Lower lobe of right lung (tissue), 2 donors: ENCODE measurements at places on chromosomes 7 and 10. TPM values are rescaled to one million over a fixed set of nuclear protein-coding genes. Genes with fewer than 3 reads are reported as not detected.

DNA sequence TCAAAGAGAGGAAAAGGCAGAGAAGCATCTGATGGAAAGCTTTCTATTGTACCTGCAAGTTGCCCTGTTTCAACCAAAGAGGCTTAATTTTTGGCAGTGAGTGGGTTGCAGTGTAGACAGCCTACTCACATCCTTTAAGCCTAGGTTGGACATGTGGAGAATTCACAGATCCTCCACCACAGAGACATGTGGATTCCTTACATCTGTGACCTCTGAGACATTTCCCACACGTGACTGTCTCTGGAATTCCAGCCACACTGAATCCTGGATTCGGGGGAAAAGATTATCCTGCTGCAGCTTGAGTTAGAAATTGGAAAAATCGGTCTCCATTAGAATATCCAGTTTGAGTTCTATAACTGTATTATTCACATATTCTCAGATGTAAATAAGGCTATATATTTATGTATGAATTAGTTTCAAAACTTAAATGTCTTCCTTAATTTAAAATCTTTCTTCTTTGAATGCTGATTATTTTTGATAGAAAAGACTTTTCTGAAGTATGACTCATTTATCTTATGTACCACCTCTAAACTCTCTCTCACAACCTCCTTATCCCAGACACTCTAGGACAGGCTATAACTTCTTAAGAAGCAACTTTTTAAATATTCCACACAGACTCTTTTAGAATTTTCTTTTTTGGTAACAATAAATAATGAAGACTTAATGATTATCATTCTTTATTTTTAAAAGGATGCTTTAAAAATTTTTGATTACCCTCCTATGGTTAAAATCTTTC lies 123.3 kb downstream of the TWIST1 start:
- DNase-seq, result no peak

The FGL2 gene
- 33.0 TPM for total RNA-seq

The ENO4 gene
- 1.9 TPM for total RNA-seq

DNA sequence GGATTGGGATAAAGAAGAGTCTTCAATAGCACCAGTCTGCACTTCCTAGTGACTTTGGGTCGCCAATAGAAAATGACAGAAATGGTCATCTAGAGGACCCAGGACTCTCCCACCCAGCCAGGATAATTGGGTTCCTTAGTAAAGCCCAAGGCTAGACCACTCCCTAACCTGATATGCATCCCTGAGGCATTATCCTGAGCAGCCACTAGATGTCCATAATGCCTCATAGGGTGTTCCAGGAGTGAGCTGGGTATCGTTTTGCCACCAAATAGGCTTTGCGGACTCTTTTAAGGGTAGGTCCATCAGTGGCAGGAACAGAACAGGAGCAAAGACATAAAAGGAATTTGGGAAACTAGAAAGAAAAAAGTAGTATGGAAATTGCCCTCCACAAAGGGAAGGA lies 4.5 kb upstream of the LRRC4 start:
- DNase-seq, result no peak

DNA sequence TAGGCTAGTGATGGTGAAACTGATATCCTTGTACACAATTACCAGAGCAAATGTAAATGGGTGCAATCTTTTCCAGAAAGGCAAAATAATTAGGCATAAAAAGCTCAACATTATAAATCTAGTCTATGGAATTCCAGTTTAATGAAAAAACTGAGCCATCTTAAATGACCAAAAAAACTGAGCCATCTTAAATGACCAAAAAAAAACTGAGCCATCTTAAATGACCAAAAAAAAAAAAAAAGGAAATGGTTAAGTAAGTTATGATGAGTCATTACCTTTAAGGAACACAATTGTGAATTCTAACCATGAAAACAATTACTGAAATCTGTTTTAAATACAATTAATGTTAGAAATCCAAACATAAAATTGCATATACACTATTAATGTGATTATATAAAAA lies 25.3 kb downstream of the USP6NL start:
- DNase-seq, result no peak

DNA sequence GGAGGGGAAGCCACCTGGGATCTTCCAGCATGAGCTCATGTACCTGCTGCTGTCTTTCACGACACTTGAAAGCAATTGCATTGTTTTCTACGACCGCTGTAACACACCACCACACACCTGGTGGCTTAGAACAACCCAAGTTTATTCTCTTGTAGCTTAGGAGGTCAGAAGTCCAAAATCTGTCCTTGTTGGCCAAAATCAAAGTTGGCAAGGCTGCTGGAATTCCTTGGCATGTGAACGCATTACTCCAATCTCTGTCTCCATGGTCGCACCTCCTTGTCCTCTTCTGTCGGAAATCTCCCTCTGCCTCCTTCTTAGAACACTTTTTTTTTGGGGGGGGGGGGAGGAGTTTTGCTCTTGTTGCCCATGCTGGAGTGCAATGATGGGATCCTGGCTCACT lies 305.7 kb downstream of the BAMBI start:
- no peak for DNase-seq

GRCh38 chr7:88322151-88322550 lies 15.5 kb upstream of the STEAP4 start:
- no peak for DNase-seq

- DNase-seq, result peak; percentile 47
Observed at GRCh38 chr10:110224992-110225391, 17.6 kb downstream of the MXI1 start.

GRCh38 chr7:3246127-3246526 lies 54.9 kb upstream of the SDK1 start:
- DNase-seq, result no peak

The ARHGEF35 gene
- 10.3 TPM for total RNA-seq
